ENCODE measurements at places on chromosomes 4 and X. TPM values are rescaled to one million over a fixed set of nuclear protein-coding genes. Genes with fewer than 3 reads are reported as not detected.

DNA sequence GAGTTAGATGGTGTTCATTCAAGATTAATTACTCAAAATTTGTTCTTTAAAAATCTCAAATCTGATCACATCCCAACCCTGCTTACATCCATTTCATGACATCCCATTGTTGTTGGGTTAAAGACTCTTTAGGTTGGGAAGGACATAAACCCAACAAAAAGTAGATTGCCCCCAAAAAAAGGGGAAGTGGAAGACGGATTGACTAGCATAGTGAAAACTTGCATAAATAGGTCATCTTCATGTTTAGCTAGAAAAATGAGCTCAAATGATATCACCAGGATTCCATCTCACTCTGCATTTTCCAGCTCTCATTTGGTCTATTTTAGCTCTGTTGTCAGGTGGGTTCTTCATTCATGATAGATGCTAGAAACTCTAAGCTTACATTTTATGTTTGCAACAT is 18.5 kb upstream of the TET2 start:
- no peaks in the 10 kb centered on the region for H3K36me3 ChIP-seq
- no peak overlapping the region for H3K27ac ChIP-seq
- no peak for DNase-seq
- no peaks in the 10 kb centered on the region for H3K4me1 ChIP-seq
- no peak overlapping the region for H3K4me3 ChIP-seq

DNA sequence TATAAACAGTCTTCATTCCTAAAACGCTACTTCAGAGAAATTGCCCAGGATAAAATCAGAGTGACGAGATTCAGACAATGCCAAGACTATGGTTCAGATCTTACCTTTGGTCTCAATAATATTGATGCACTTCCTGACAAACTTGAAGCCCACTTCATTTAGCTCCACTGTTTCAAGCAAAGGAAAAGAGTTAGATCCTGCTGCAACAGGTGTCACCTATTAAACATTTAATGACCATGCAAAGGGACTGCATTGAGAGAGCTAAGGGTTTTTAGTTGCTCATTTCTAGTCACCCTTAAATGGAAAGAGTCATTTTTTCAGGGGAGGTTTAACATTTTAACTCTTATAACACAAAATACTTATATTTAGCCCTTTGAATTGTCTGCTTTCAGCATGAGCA is 239.5 kb downstream of the OPHN1 start:
- no peaks in the 10 kb centered on the region for H3K36me3 ChIP-seq
- no peak overlapping the region for H3K4me3 ChIP-seq
- H3K4me1 ChIP-seq, result no peaks in the 10 kb centered on the region

MTMR8 gene
- total RNA-seq, result 1.1 TPM

GRCh38 chr4:3736806-3737205 is 29.4 kb upstream of the ADRA2C start:
- H3K27me3 ChIP-seq, result peaks cover 5% of the 10 kb centered on the region
- DNase-seq, result no peak
- H3K27ac ChIP-seq, result no peak overlapping the region
- no peak overlapping the region for H3K4me3 ChIP-seq

GRCh38 chr4:155773196-155773800 is 14.5 kb downstream of the GUCY1B1 start:
- no peak overlapping the region for H3K27ac ChIP-seq
- no peaks in the 10 kb centered on the region for H3K27me3 ChIP-seq
- no peaks in the 10 kb centered on the region for H3K36me3 ChIP-seq
- no peak overlapping the region for H3K4me3 ChIP-seq

DNA sequence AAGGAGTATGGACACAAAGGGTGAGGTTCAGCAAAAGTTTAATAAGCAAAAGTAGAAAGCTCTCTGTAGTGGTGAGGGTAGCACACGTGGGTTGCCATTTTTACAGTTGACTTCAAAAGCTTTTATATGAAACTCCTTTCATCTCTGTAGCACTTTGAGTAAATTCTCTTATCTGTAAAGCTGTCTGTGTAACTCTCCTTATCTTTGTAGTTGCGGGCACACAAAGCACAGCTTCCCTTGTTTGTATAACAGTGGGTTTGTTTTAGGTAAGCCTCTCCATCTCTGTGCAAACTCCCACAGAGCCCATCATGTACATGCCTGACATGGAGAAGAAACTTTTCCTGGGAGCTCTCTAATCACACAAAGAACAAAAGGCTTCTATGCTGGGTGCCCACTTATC is 325.9 kb upstream of the PABPC5 start:
- H3K27ac ChIP-seq, result no peak overlapping the region
- H3K4me1 ChIP-seq, result no peaks in the 10 kb centered on the region
- no peak for DNase-seq
- no peaks in the 10 kb centered on the region for H3K36me3 ChIP-seq

DNA sequence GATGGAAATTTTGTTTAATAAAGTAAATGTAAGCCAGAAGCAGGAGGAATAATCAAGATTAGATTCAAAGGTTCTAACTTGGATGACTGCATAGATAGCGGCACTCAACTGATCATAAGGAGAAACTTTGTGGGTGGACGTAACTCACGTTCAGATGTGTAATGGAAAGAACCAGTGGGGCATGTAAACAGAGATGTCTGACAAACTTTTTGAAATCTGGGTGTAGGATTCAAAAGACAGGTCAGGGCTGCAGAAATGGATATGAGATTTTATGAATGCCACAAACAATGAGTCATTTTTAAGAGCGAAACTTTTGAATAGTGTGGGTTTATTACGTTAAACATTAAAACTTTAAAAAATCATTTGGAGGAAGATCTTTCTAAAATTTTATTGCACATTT is 375.6 kb downstream of the GBA3 start:
- no peak for DNase-seq
- no peaks in the 10 kb centered on the region for H3K36me3 ChIP-seq
- H3K27ac ChIP-seq, result no peak overlapping the region

- H3K27ac ChIP-seq, result no peak overlapping the region
- no peak for DNase-seq
- H3K36me3 ChIP-seq, result no peaks in the 10 kb centered on the region
- H3K27me3 ChIP-seq, result no peaks in the 10 kb centered on the region
Observed at GRCh38 chr4:184205243-184205642, 12.4 kb downstream of the ENPP6 start.

DNA sequence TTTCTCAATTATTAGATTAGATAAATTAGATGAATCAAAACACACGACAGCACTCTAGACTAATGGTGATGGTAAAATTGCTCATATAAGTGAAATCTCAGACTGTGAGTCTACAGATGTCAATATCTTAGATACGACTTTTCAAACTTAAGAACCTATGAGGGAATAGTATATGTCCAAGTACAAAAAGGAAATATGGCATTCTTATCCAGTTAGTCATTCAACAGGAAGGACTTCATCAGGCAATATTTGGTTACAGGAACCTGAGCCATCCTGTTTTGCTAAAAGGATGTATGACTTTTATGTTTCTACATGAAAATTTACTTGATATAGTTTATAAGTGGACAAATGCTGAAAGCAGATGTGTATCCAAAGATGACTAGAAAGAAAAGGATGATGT is 107.0 kb downstream of the CT47B1 start:
- H3K36me3 ChIP-seq, result no peaks in the 10 kb centered on the region
- no peak for DNase-seq
- no peaks in the 10 kb centered on the region for H3K4me1 ChIP-seq
- no peak overlapping the region for H3K27ac ChIP-seq
- H3K27me3 ChIP-seq, result no peaks in the 10 kb centered on the region

GRCh38 chr4:186887752-186888151 is 164.1 kb upstream of the FAT1 start:
- no peaks in the 10 kb centered on the region for H3K4me1 ChIP-seq
- DNase-seq, result no peak
- H3K27ac ChIP-seq, result no peak overlapping the region
- H3K36me3 ChIP-seq, result no peaks in the 10 kb centered on the region
- H3K27me3 ChIP-seq, result no peaks in the 10 kb centered on the region
- no peak overlapping the region for H3K4me3 ChIP-seq

AMOT gene
- 6.3 TPM for total RNA-seq

DNA sequence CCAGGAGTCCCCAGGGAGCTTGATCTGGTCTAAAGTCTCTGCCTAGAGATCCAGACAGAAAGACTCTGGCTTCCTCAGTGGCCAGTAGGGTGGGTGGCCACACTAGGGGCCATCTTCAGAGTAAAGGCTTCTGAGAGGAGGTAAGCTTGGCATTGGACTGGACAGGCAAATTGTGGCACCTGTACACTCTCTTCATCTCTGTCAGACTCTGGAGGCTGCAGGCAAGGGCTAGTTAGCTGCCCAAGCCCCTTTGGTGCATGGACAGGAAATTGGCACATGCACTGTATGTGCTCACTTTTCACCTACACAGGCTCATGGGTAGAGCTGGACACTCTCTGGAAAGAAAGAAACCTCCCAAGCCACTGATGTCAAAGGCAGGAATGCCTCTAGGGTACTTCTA is 142.8 kb downstream of the PJA1 start:
- H3K4me3 ChIP-seq, result no peak overlapping the region
- H3K27ac ChIP-seq, result no peak overlapping the region

GRCh38 chr4:47500776-47501175 is 15.7 kb downstream of the ATP10D start:
- DNase-seq, result no peak
- no peaks in the 10 kb centered on the region for H3K27me3 ChIP-seq
- no peaks in the 10 kb centered on the region for H3K36me3 ChIP-seq
- no peak overlapping the region for H3K27ac ChIP-seq
- H3K4me3 ChIP-seq, result no peak overlapping the region
- H3K4me1 ChIP-seq, result no peaks in the 10 kb centered on the region

DNA sequence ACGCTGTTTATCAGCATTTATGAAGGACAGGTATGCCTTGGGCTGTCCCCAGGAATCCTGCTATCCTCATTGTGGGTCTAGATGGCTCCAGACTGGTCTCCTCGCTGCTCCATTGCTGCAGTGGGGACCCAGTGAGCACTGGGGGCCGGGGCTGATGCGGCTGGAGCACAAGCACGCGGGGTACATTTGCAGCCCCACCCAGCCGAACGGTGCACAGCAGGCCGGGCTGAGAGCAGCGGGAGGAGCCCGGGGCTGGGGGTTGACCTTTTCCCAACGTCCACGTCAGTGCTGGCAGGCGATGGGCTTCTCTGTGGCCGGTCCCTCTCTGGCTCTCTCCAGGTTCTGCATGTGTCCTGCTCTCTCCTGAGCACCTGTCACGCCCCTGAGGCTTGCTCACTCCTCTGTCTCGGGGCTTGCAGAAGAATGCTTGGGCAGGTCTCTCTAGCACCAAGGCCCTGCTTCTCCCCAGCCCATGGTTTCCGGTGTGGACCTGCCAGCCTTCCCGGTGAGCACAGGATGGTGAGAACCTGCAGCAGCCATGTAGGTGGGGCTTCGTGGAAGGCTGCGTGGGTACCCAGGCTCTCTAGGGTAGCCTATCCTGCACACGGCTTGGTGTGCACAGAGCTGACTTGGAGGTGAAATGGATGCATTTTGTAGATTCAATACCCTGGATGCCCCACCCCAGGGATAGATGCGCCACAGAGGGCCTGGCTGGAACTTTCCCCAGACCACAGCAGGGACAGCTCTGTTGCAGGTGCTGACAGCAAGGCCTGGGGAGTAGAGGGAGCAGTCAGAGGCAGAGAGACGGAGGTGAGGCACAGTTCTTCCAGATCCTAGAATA is 89.1 kb upstream of the ADRA2C start:
- H3K27me3 ChIP-seq, result no peaks in the 10 kb centered on the region
- no peaks in the 10 kb centered on the region for H3K4me1 ChIP-seq
- no peak overlapping the region for H3K27ac ChIP-seq
- no peak for DNase-seq
- no peak overlapping the region for H3K4me3 ChIP-seq

ZMAT1 gene
- total RNA-seq, result 2.6 TPM

GRCh38 chr4:185013417-185014125 is 4.7 kb upstream of the HELT start:
- no peaks in the 10 kb centered on the region for H3K4me1 ChIP-seq
- peaks cover 42% of the 10 kb centered on the region for H3K27me3 ChIP-seq
- no peak for DNase-seq
- no peaks in the 10 kb centered on the region for H3K36me3 ChIP-seq

- H3K27ac ChIP-seq, result no peak overlapping the region
- no peaks in the 10 kb centered on the region for H3K36me3 ChIP-seq
- no peak overlapping the region for H3K4me3 ChIP-seq
- no peaks in the 10 kb centered on the region for H3K27me3 ChIP-seq
- DNase-seq, result no peak
Observed at GRCh38 chr4:24164054-24164693, 274.3 kb upstream of the PPARGC1A start.

GRCh38 chrX:68998716-68999115 is 166.5 kb downstream of the PJA1 start:
- DNase-seq, result no peak
- no peak overlapping the region for H3K27ac ChIP-seq
- H3K4me1 ChIP-seq, result peaks cover 22% of the 10 kb centered on the region
- no peak overlapping the region for H3K4me3 ChIP-seq
- H3K27me3 ChIP-seq, result no peaks in the 10 kb centered on the region

DNA sequence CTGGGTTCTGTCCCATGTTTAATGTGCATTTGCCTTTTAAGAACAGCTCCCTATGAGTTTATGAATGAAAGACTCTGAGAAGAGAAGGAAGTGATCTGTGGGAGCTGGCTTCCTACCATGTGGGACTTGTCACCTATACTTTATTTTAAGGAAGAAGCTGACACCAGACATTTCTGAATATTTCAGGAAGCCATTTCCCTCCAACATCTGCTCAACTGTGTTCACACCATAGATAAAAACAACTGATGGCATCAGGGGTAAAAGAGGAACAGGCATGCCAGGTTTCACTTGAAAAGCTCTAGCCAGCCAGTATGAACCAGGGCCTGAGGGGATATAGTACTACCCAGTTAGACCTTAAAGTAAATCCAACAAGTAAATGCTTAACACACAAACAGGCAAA is 116.0 kb downstream of the COL4A6 start:
- no peaks in the 10 kb centered on the region for H3K36me3 ChIP-seq
- DNase-seq, result no peak
- H3K4me1 ChIP-seq, result no peaks in the 10 kb centered on the region
- H3K4me3 ChIP-seq, result no peak overlapping the region
- H3K27me3 ChIP-seq, result peaks cover 8% of the 10 kb centered on the region
- no peak overlapping the region for H3K27ac ChIP-seq

DNA sequence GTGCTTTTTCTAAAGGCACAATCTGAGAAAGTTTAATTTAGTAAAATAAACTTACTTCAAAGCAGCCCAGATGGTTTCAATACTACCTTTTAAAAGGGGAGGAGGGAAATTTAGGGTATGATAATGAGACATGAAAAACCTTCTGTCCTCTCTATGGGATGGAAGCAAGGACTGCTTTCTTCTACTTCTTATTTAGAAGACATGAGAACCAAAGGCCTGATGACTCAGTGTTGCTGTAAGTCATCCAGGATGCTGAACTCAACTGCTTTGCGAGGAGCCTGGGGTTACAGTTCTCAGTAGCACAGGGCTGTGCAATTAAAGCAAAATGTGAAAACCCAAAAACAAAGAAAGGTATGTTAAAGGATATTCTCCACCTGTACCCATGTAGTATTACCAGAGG is 140.8 kb upstream of the EDNRA start:
- H3K4me3 ChIP-seq, result no peak overlapping the region
- H3K27me3 ChIP-seq, result no peaks in the 10 kb centered on the region
- H3K27ac ChIP-seq, result no peak overlapping the region
- no peak for DNase-seq
- no peaks in the 10 kb centered on the region for H3K4me1 ChIP-seq

- H3K36me3 ChIP-seq, result no peaks in the 10 kb centered on the region
- H3K27ac ChIP-seq, result no peak overlapping the region
- no peak for DNase-seq
- H3K4me1 ChIP-seq, result no peaks in the 10 kb centered on the region
- no peaks in the 10 kb centered on the region for H3K27me3 ChIP-seq
Observed at GRCh38 chr4:185384930-185385331, 10.8 kb downstream of the LRP2BP start.

MAGEB1 gene
- not detected for total RNA-seq

COX7B2 gene
- not detected for total RNA-seq

FGF13 gene
- 3.5 TPM for total RNA-seq

- H3K27ac ChIP-seq, result no peak overlapping the region
- DNase-seq, result no peak
- no peaks in the 10 kb centered on the region for H3K36me3 ChIP-seq
- H3K4me3 ChIP-seq, result no peak overlapping the region
Observed at GRCh38 chr4:189840356-189840755, 100.3 kb upstream of the FRG1 start.

SHROOM2 gene
- total RNA-seq, result 5.8 TPM

TRMT10A gene
- 9.8 TPM for total RNA-seq
